ENCODE measurements at places on chromosomes 1 and 21.

DNA sequence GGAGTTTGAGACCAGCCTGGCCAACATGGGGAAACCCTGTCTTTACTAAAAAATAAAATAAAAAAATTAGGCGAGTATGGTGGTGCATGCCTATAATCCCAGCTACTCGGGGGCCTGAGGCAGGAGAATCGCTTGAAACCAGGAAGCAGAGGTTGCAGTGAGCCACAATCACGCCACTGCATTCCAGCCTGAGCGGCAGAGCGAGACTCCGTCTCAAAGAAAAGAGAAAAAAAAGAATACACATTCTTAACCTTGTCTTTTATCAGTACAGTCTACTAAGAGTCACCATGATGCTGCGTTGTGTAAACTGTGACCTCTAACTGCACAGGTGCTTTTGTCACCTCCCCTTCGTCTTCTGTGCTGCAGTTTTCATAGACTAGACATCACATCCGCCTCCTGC, 37.2 kb downstream of the PCNT start:
- no peak for DNase-seq

- no peak for DNase-seq
Observed at GRCh38 chr1:112061901-112062320, 72.4 kb upstream of the KCND3 start.

GRCh38 chr1:20729990-20730689, 2.4 kb downstream of the SH2D5 start:
- no peak for DNase-seq

GRCh38 chr1:173355281-173356031, 121.7 kb upstream of the PRDX6 start:
- DNase-seq = no peak

DNA sequence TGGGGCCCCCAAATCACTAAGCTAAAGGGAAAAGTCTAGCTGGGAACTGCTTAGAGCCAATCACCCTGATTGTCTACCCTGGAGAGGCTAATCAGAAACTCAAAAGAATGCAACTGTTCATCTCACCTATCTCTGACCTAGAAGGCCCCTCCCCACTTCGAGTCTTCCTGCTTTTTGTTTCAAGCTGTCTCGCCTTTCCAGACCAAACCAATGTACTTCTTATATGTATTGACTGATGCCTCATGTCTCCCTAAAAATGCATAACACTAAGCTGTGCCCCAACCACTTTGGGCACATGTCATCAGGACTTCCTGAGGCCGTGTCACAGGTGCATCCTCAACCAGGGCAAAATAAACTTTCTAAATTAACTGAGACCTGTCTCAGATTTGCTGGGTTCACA, 209.5 kb downstream of the APP start:
- DNase-seq = no peak

DNA sequence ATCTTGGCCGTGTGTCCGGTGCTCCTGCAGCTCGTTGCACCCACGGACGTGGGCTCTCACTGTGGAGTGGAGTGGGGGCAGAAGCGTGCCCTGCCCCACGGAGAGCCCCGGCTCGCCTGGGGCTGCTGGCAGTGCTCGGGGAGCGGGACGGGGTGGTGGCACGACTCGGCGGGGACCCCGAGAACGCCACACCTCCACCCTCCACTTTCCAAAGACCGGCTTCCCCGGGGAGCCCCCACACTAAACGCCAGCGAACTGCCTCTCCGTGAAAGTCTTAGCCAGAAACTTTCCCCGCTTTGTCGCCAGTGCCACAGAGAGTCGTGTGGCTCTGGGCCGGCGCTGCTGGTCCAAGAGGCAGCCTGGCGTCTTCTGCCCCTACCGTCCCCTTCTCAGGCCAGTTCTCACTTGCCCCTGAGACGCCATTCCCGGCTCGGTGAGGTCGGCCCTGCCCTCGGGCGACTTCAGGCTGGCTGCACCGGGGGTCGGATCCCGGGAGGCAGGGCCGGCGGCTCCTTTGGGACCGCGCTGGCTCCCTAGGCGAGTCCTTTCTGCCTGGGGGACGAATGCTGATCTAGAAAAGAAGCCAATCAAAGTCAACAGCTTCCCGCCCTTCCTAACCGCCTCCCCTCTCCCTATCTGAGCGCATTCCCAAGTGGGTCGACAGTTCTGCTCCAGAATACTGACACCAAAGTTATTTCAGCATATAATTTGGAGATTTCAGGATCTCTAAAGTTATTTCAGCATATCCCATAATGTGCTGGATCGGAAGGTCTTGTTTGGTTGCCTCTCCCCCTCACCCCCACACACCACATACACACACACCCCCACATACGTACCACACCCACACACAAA, 2.6 kb upstream of the SAMD13 start:
- no peak for DNase-seq

GRCh38 chr1:222697203-222697602, 15.1 kb downstream of the AIDA start:
- no peak for DNase-seq

GRCh38 chr1:8378178-8378577, 60.3 kb downstream of the SLC45A1 start:
- no peak for DNase-seq

DNA sequence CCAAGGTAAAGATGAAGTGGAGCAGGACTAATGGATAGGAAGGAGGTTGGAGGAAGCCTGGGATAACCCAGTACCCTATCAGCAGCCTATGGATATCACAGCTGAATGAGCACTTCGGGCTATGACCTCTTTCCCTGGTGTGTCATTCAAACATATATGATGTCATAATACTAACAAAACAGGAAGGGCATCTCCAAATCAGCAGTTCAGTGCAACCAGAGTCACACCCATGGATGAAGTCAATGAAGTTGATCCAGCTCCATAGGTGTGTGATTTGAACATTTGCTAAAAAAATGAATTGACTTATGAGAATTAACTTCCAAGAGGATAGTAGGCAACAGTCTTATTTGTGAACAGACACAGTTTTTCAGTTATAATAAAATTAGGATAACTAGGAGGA, 1.7 kb upstream of the C1orf116 start:
- DNase-seq = no peak

DNA sequence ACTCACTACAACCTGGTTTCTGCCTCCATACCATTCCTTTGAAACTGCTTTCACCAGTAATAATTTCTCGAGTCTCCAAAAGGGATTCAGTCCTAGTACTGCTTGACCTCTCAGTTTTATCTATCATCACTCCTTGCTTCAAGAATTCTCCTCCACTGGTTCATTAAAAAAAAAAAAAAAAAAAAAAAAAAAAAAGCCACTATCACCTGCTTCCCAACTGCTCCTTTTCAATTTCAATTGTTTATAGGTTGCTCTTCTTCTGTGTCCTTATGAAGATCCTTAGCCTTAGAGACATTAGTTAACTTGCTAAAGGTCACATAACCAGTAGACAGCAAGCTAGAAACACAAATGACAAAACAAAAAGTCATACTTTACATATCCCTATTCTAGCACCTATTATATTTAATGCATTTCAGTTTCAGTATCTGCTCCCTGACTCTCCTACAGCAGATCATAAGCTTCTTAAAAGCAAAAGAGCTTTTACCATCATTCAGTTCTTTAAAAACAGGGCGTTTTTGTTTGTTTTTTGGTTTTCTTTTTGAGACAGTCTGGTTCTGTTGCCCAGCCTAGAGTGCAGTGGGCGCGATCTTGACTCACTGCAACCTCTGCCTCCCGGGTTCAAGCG, 7.1 kb downstream of the NRDC start:
- no peak for DNase-seq

DNA sequence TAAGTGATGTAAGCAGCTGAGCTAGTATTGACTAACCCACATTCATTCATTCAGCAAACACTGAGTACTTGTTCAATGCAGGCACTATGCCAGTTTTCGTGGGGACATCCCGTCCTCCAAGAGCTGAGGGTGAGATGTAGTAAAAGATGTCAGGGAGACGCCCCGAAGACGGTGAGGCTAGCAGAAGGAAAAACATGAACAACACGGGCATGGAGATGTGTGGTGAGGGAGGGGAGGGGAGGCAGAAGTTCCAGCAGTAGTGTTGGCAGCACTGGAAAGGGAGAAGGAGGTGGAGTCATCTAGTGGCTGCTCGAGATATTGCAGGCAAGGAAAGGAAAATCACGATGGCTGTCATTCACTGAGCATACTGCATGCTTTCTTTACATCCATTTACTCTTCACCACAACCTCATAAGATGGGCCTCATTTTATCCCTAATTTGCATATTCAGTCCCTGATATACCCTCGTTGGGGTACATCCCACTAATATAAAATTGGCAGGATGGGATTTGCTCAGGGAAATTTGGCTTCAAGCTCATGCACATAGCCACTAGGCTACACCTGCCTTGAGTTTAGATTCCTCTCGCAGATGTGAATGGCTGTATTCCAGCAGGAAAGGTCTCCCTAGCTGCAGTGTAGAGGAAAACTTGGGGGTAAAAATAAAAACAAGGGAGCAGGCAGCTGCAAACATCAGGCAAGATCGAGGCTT, 14.5 kb downstream of the PDZK1IP1 start:
- DNase-seq = no peak

- no peak for DNase-seq
Observed at GRCh38 chr1:30664103-30664755, 59.2 kb downstream of the MATN1 start.

GRCh38 chr1:24389231-24389678, 24.3 kb downstream of the STPG1 start:
- DNase-seq = no peak

GRCh38 chr1:96075704-96076455, 645.7 kb upstream of the PTBP2 start:
- DNase-seq = no peak

- no peak for DNase-seq
Observed at GRCh38 chr21:35020902-35021301, 28.2 kb downstream of the RUNX1 start.

GRCh38 chr1:208223136-208223535, 21.0 kb downstream of the PLXNA2 start:
- no peak for DNase-seq

DNA sequence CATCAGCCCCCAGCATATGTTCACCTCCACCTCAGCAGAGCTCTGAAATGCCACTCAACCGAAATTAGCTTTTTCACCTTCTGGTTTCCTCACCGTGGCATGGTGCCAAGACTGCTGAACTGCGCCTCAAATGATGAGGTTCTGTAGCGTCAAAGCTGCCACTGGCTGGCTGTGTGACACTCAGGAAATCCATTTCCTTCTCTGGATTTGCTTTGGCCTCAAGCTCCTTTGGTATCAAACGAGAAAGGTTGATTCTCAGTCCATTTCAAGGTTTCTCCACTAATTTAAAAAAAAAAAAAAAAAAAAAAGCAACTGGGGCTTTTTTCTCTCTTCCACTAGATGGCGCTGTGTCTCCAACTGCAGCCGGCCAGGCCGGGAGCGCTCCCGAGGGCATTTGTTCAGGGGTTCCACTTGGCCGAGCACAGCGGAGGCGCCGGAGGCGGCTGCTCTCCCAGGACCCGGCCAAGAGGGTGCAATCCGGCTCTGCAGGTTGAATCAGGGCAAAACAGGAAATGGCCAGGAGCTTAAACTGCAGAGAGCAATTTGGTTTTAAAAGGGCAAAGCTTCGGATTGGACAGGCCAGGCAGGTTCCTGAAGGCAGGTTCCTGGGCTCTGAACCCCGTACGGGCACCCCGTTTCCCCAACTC, 26.5 kb upstream of the PLA2G2C start:
- DNase-seq = no peak

DNA sequence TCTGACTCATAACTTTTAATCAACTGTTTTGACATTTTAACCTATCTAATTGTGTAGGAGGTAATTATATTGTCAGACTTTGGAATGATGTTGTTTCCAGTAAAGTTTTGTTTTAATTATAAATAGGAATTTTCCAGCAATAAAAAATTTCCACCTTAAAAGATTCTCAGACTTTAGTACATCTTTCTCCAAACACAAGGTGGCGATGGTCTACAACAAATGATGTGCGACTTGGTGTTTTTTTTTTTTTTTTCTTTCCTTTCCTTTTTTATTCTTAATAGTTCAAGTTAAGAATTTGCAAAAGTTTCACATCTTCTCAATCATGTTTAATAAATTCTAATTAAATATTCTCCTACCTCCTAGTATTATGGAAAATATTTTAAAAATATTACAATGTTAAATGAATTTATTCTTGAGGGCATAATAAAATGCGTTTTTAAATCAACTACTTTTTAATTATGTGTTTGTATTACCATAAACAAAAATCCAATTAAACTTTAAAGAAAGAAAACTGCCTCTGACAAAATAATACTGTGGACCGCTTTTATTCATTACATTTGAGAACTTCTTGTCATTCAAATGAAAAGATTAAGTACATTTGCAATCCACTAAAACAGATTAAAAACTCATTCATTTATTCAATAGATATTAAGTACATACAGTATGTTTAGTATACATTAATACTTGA, 4.4 kb upstream of the ADAMTS1 start:
- no peak for DNase-seq

DNA sequence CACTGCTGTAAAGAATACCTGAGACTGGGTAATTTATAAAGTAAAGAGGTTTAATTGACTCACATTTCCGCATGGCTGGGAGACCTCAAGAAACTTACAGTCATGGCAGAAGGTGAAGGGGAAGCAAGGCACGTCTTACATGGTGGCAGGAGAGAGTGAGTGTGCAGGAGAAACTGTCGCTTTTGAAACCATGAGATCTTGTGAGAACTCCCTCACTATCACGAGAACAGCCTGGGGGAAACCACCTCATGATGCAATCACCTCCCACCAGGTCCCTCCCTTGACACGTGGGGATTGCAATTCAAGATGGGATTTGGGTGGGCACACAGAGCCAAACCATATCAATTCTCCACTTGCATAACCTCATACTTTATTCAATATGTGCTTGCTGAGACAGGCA, 76.6 kb downstream of the GIPC2 start:
- no peak for DNase-seq

GRCh38 chr1:91712981-91713841, 172.7 kb downstream of the TGFBR3 start:
- DNase-seq = no peak

DNA sequence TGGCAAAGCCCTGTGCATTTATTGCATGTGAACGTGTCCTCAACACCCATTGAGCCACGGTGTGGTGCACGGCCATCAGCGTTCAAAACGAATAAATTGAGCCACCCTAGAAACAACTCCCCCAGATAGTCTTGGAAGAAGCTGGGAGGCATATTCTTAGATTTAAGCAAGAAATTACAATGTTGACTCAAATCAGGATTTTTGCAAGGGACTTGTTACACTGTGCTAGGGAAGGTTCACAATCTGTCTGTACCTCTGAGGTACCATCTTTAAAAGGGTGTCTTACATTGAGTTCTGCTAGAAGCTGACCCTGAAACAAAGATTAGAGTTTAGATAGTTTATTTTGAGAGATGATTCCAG, 16.2 kb downstream of the CD247 start:
- DNase-seq = no peak

DNA sequence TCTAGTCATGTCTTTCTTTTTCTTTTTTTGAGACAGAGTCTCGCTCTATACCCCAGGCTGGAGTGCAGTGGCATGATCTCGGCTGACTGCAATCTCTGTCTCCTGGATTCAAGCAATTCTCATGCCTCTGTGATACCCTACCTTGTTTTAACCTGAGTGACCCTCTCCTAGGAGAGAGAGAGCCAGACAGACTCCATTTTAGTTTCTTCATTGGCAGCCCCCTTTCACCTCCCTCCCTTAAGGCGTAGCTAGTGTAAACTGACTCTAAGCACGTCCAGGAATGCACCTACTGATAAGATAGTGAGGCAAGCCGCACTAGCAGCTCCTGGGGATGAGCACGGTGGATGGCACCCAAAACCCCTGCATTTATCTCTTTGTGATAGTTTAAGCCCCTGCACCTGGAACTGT, 5.2 kb upstream of the PKNOX1 start:
- no peak for DNase-seq

Measured in cortex of kidney (tissue), 1 donor.